MM.1S (cell line): ENCODE measurements at places on chromosomes 3 and 15.

DNA sequence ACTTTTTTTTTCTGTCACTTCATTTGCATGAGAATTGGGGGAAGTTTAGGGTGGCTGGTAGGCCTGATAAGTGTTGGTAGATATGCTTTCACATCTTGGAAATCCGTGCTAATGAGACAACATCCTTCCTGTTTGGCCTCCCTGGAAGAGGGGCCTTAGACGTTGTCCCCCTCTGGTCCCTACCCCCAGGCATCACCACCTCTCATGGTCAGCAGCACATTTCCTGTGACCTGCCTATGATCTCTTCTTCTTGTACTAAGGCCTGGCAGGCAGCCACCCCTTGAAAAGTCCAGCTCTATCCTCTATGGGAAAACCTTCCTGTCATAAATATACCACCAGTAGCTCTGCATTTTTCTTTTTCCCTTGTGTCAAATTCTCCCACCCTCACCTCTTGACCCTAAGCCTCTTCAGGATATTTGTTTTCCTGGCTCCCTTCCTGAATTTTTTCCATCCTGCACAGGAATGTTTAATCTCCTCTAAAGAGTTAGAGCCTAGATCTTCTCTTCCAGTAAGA lies 107.8 kb downstream of the SNRK start:
- DNase-seq, result no peak

DNA sequence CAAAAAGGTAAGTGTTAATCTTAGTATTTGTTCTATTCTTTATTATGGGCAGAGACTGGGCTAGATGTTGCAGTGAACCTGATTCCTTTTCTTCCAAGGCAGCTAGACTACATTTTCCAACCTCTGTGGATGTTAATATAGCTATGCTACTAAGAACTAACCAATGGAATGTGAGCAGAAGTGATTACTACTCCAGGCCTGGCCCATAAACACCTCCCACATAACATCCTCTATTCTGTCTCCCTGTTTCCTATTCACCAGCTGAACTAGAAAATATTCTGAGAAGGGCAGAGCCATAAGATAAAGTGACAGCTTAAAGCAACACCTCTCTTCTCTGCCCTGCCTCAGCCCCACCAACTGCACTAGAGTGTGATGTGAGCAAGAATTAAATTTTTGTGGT lies 29.4 kb downstream of the CD200R1L start:
- no peak for DNase-seq

- no peak for DNase-seq
These were observed 44.5 kb downstream of the LRCH3 start for GRCh38 chr3:197835509-197835908.

DNA sequence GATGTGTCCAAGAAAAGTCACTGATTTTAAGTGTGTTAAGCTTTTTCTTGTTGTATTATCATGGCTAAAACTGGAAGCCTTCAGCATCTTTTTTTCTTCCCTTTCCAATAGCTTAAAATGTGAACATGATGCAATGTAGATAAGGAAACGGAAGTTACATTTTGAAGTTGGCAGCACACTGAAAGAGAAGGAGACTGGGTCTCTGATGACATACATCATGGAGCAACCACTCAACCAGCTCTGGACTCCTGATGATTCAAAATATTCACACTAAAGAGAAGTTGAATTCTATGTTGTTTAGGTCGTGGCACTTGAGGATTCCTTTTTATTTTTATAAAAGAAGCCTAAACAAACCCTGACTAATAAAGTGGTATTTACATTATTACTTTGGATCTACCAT lies 488.3 kb upstream of the ALCAM start:
- no peak for DNase-seq

GRCh38 chr3:135853981-135854380 lies 111.5 kb upstream of the PPP2R3A start:
- no peak for DNase-seq

DNA sequence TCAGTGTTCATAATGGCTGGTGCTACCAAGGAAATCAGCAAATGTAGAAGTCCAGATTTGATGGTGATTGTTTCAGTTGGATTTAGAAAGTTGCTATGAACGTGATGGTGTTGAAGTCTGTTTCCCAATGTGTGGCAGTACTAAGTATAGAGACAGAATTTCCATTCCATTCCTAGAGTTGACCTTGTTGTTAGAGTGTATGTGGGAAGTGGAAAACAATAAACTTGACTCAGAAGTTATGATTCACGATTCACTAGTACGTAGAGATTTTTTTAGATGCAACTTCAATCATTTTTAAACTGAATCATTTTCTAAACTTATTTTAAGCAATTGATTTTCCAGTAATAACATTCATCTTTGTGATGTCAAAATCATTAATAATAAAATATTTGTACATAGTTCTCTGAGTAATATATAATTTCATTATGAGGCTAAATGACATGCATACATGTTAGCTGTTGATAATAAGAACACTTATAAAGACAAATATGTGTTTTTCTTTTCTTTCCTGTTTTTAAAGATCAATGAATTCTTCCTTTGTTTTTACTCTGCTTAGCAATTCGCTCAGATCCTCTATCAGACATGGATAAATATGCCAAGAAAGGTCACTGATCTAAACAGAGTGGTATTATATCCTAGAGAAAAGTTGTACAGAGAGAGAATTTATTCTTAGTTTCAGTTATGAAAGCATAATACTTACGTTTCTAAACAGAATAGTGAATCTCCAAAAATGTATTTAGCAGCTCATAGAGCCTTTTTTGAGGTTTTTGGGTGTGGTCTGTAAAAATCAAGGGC lies 108.8 kb upstream of the GPR149 start:
- no peak for DNase-seq

DNA sequence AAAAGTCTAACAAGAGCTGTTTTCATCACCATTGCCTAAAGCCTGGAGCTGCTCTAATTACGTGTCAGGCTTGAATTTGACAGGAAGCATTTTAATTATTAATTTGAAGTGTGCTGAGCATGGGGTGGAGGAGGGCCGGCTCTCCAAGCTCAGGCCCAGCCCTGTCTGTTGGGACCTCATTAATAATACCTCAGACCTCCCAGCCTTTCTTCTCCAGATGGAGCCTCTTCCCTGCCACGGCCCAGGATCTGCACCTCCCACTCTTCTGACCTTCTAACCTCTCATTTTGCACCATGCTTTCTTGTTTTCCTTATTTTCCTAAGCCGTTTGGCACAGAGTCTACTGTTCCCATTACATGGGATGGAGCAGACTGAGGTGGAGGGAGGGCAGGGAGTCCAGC lies 30.0 kb downstream of the INSYN1 start:
- no peak for DNase-seq

DNA sequence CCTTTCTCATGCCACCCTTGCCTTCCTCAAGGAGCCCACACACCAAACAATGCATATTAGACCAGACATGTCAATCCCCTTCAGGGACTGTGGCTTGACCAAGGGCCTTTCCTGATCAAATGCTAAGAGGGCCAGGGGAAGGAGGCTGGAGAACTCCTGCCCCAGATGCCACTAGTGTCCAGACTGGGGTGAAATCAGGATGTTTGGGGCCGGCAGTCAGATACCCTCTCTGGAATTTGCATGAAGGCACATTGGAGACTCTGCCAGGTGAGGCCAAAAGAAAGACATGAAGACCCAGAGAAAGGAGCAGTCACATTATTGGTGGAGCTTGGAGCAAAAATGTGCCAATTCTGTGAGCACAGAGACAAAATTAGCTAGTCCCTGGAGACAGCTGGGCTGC lies 154.1 kb downstream of the TLE3 start:
- no peak for DNase-seq

- peak; percentile 73 for DNase-seq
These were observed 117.7 kb downstream of the FOXB1 start for GRCh38 chr15:60121845-60122244.

GRCh38 chr3:179028408-179028807 lies 43.2 kb downstream of the ZMAT3 start:
- no peak for DNase-seq

DNA sequence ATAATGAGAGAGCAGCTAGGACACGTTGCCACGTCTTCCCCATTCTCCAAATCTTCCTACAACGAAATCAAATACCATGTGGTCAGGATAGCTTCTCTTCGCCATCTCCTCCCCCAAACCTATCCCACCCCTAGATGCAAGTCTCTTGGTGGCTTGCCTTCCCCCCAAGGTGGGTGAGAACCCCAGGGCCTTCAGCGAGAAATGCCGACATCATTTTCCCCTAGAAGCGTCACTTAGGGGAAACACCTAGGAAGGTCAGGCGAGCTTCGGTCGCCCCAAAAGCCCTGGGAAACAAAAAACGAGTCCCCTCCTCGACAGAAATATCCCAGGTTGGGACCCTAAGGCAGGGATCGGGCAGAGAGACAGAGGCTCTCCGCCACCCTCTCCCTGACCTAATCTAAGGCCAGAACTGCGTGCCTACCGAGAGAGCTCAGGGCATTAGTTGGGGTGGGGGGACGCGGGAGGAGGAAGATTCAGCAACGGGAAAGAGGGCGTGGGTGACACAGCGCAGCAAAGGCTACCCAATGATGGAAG lies 502 bp downstream of the DPH3 start:
- DNase-seq, result no peak

GRCh38 chr3:53238051-53238850 lies 17.6 kb downstream of the TKT start:
- no peak for DNase-seq

GRCh38 chr15:64284042-64284441 lies 71.9 kb downstream of the CSNK1G1 start:
- no peak for DNase-seq

DNA sequence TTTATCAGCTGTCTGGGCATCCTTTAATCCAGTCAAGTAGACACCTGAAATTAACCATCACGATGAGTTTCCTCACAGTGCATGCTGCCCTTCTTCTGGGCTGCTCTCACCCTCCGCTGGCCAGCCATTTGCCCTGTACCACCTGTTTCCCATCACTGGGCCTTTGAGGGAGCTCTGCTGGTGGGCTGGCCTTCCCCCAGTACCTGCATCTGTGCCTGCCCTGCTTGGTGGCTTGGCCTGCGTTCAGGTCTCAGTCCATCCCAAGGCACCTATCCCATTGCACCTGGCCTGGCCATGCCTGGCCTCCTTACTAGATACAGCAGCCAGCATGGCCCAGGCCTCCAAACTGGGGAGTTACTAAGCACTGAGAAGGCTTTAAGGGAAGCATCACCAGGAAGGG lies 413.2 kb downstream of the NTRK3 start:
- DNase-seq, result no peak

DNA sequence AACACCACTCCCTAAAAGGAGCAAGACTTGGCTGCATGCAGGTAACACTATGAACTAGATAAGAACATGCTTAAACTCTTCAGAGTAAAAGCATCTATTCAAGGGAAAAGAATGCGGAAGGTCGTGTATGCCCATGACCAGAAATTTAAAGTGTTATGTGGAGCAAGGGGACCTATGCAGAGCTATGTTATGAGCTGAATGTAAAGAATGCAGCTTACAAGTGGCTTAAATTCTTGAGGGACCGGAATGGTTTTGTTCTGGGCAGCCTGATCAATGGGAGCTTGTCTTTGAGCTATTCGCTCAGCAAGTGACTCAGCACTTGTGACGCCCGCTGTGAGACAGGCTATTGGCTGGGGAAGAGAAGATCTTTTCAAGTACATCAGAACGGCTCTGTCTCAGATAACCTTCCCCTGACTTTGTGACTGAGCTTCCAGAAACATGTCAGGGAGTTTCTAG lies 367.5 kb upstream of the THBS1 start:
- DNase-seq, result no peak

DNA sequence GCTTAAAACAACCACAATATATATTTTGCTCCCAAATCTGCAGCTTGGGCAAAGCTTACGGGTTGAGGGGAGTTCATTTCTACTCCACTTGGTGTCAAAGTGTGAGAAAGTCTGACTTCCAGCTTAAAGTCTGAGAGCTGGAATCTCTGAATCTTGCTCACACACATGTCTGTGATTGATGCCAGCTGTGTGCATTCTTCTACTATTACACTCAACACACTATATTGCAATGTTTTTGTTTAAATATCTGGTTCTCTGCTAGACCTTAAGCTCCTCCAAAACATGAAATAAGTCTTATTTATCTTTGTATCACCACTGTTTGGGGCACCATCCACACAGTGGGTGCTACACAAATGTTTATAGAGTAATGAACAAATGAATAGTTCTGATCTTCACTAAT lies 36.7 kb upstream of the SECISBP2L start:
- DNase-seq, result no peak

GRCh38 chr3:9241956-9242355 lies 7.5 kb downstream of the SRGAP3 start:
- DNase-seq, result no peak

GRCh38 chr3:51539291-51539941 lies 897 bp downstream of the RAD54L2 start:
- DNase-seq, result peak; percentile 27

DNA sequence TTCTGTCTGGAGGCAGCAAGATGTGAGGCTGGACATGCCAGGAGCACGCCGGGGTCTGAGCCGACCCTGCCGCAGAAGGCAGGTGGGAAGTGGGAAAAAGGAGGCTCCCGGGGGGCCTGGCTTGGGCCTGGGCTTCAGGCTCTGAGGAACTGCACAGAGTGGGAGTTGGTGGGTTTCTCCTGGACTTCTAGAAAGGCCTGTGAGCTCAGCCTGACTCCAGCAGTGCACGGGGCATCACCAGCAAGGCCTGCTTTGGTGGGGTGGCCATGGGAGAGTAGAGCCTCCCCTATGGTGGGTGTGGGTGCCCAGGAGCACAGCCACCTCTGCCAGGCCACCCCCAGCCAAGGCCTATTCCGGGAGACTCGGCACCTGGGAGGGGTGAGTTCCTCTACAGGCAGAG lies 18.1 kb upstream of the SLC41A3 start:
- DNase-seq, result no peak

DNA sequence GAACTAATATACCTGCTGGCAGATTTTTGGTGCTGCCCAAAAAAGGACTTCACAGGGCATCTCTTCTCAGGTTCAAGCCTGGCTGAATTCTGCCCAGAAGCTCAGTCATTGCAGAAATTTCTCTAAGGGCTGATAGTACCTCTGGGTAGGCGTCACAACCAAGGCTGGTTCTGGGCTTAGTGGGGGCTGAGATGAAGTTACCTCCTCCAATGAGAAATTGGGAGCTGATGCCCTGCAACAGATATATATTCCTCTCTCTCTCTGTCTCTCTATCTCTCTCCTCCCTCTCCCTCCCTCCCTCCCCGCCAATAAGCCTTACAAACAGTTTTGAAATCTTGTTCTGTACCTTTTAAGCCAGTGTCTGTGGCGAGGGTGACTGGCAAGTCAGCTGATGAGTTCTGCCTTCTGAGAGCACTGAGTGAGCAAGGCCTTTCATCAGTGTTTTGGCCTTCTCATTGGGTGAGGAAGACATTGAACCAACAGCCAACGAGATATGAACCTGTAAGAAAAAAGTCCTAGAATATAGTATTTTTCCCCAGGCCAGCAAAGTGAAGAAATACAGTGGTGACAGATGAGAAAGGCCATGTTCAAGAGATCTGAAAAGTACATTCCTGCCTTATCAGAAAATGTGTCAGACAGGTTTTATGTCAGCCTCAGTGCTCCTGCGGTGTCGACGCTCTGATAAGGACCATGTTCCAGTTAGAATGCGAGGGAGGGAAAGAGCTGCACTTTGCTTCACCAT lies 45.5 kb downstream of the TMEM39A start:
- no peak for DNase-seq
